ENCODE measurements at places on chromosomes 13 and 19.

GRCh38 chr19:32068793-32069192 is 276.6 kb upstream of the ZNF507 start:
- DNase-seq = no peak

- no peak for DNase-seq
Observed at GRCh38 chr13:97534540-97534939, 100.6 kb downstream of the RAP2A start.

GRCh38 chr13:75675421-75675820 is 39.3 kb downstream of the LMO7 start:
- no peak for DNase-seq

DNA sequence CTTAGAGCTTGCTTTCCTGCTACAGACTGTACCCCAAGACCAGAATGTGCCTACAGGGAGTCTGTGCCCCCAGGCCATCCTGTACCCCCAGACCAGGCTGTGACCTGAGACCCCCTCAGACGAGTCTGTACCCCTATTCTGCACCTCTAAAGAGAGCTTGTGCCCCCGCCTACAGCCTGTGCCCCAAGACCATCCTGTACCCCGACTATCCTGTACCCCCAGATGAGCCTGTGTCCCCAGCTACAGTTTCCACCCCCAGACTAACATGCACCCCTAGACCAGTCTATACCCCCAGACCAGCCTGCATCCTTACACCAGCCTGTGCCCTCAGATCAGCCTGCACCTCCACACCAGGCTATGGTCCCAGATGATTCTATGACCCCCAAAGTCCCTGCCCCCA is 2.0 kb downstream of the CACNG6 start:
- no peak for DNase-seq

DNA sequence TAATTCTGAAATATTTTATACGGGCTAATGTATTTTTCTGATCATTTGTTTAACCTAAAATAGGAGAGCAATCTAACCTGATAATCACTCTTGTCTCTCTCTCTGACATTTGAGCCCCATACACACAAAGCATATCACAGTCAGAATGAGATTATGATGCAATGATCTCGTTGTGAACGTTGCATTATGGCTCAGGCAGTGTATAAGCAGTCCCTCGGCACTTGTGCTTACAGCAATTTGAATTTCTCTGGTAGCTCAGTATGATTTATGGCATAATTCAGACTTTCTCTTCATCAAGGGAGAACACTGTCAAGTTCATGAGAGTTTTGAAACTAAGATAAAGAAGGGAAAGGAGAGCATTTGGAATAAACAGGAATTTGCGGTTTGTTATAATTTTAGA is 256.1 kb downstream of the DACH1 start:
- no peak for DNase-seq

DNA sequence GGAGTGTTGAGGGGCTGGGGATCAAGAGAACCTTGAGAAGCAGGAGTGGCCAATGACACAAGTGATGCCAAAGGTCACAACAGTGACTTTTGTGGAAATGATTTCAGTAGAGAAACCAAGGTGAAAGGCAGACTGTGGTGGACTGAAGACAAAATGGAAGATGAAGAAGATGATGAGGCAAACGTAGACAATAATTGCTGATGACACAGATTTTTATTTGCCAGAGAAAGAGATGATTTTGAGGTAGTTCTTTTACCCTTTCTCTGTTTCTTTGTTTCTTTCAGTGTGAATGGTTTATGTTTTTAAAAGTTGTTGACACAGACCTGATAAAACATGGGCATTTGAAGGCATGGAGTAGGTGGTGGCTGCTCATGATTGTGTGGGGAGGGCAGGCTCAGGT is 121.0 kb upstream of the ARGLU1 start:
- DNase-seq = no peak

DNA sequence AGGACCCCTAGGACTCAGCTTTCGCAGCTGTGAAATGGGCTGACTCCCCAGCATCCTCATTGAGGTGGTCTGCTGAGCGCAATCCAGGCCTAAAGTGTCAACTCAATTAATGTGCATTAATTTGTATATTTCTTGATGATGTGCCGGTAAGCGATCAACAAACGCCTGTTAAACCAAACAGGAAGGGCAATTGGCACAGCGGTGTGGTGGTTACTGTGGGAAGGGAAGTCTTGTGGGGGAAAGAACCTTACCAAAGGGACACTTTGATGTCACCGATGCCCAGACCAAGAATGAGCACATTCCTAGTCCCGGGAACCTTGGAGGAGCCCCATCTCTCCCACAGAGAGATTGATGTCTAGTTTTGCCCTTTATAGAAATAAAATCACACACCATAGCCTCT is 1.6 kb downstream of the JAK3 start:
- no peak for DNase-seq

DNA sequence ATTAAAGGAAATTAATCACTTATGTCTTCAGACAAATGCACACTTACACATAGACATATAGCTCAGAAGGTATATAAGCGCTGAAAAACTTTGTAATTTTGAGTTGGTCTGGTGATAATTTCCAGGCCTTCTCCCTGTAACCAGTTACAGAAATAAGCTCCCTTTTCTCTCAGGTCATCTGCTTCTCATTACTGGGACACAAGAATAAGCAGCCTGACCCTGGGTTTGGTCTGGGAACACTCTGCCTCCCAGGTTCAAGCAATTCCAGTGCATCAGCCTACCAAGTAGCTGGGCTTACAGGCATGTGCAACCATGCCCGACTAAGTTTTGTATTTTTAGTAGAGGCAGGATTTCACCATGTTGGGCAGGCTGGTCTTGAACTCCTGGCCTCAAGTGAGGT is 274.5 kb downstream of the LMO7 start:
- DNase-seq = no peak

DNA sequence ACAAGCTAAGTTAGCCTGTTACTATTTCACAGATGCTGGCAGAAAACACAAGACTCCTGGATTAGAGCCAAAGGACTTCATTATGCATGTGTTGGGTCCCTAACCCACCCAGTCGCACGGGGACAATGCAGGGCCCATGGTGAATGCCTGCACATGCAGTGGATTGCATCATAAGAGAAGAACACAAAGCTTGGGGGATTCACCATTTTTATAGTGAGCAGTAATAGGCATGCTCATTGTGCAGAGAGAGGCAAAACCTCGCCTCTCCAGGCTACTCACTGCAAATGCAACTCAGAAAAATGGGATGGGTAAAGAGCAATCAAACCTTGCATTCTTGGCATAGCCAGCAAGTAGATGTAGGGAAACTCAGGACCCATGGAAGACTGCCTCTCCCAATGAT is 115.8 kb downstream of the DIAPH3 start:
- no peak for DNase-seq

- no peak for DNase-seq
Observed at GRCh38 chr19:23482829-23483228, 87.6 kb upstream of the ZNF91 start.

DNA sequence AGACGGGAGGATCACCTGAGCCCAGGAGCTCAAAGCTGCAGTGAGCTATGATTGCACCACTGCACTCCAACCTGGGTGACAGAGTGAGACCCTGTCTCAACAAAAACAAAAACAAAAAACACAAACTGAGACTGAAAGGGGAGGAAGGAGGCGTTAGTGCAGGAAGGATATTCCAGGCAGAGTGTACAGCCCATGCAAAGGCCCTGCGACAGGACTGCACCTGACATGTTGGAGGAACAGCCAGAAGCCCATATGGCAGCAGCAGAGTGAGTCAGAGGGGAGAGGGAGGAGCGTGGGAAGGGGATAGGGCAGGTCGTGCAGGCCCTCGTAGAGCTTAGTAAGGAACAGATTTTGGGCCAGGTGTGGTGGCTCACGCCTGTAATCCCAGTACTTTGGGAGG is 3.2 kb downstream of the ZNRF4 start:
- no peak for DNase-seq
